ENCODE measurements at places on chromosomes 3 and 15.
A peak's percentile ranks its signal among the peaks of the same experiment; 100 is the strongest.

- DNase-seq: no peak
Observed at GRCh38 chr3:5023777-5024346, 44.6 kb downstream of the BHLHE40 start.

DNA sequence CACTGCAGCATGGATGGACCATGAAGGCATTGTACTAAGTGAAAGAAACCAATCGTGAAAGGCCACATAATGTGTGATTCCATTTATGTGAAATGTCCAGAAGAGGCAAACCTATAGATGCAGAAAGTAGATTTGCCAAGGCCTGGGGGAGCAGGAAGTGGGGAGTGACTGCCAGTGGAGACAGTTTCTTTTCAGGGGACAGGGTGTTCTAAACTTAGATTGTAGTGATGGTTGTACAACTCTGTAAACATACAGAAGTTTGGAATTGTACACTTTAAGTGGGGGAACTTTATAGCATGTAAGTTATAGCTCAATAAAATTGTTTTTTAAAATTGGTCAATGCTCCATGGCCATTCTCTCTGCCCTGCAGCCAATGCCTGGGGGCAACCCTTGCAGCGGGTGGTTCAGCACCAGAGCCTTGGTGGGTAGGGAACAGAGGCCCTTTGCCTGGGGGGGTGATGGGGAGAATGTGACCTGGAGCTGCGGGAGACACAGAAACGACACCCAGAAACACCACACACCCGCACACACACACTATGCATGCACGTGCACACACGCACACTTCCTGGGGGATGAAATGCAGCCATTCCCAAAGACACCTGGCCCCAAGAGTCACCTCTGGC lies 43.1 kb downstream of the DNAJB8 start:
- DNase-seq: no peak

- DNase-seq: no peak
Observed at GRCh38 chr3:46509661-46510187, 11.9 kb downstream of the RTP3 start.

DNA sequence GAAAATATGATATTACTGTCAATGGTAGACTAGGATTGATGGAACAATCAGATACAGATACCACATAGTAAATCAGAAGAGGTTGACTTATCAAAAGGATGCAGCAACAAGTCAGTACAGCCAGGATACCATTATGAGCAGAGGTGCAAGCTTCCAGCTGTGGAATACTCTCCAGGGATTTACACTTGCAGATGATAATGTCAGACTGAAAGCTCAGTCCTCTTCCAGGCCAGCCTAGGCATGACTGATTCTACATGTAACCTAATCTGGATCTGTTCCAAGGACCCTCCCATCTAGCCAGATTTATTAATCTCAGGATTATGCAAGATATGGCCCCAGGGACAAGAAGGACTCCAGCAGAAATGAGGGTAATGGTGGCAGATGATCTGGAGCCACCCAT lies 8.2 kb downstream of the FILIP1L start:
- no peak for DNase-seq

DNA sequence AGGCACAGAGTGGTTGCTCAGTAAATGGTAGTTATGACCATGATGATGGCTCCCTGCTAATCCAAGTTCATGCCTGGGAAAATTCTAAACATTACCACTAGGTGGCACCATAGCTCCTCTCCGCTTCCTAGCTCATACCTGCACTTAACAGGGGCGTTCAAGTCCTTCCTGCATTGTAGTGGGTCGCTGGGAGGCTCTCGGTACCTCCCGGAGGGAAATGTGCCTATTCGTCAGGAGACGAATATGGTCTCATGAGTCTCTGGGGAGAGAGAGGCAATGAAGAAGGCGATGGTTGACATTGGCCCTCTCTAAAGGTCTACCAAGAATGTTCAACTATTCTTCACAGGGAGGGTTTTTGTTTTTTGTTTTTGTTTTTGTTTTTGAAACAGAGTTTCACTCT lies 10.9 kb downstream of the MESP1 start:
- DNase-seq: peak; percentile 75

- no peak for DNase-seq
Observed at GRCh38 chr3:34856081-34856947, 783.0 kb upstream of the ARPP21 start.

DNA sequence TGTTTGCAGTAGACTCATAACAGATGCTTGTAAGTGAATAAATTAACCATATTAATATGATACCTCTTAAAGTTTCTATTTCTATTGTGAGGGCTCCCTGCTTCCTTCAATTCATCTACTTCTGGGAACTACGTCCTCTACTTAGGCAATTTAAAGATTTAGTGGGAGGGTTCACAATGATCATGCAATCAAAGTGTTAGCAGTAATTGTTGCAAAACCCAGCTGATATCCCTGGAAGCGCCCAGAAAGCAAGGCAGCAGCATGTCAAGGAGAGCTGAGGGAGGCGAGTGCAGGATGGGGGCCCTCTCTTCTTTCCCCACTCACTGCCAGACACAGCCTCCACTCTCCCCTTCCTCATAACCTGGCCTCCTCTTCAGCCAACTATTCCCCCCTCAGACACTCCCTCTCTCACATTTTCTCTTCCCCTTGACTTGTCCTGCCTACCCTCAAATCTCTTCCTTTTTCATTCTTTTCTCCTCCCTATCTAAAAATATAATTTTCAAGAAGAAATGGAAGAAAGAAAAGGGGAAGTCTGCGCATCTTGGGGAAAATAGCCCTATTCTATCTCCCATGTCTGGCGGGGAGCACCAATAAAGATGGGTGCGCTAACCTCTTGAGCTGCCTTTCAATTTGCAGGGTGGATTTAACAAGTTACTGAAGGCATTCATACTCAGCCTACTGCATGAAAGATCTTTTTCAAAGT lies 6.6 kb downstream of the TMEM212 start:
- DNase-seq: peak; percentile 51

DNA sequence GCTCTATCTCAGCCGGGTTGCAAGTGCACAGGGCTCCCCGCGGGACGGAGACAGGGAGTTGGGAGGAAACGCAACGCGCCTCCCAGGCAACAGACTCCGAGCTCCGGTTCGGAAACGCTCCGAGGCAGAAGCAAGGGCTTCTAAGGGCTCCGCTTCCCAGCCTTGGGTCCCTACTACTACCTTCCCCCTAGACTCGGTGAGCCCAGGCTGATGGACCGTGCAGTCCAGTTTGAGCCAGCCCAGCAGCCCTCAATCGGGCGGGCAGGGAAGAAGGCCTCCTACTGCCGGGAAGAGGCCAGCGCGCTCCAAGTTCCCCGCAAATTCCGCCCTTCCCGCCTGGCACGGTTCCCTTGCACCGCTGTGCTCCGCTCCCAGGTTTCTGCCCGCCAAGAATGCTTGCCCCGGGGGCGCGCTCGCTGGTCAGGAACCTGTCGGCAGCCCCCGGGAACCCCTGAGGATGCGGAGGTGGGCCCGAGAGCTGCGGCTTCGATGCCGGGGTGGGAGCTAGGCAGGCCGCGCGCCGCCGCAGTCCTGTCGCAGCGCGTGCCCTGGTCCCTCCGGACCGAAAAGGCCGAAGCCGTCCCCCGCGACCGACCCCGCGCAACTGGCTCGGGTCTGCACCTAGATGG lies 728 bp downstream of the TRANK1 start:
- peak; percentile 50 for DNase-seq

GRCh38 chr3:128884992-128885391 lies 5.6 kb downstream of the ACAD9 start:
- no peak for DNase-seq

DNA sequence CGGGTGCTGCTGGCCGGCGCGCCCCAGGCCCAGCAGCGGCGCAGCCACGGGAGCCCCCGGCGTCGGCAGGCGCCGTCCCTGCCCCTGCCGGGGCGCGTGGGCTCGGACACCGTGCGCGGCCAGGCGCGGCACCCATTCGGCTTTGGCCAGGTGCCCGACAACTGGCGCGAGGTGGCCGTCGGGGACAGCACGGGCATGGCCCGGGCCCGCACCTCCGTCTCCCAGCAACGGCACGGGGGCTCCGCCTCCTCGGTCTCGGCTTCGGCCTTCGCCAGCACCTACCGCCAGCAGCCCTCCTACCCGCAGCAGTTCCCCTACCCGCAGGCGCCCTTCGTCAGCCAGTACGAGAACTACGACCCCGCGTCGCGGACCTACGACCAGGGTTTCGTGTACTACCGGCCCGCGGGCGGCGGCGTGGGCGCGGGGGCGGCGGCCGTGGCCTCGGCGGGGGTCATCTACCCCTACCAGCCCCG lies 777 bp downstream of the LOXL1 start:
- DNase-seq: no peak

DNA sequence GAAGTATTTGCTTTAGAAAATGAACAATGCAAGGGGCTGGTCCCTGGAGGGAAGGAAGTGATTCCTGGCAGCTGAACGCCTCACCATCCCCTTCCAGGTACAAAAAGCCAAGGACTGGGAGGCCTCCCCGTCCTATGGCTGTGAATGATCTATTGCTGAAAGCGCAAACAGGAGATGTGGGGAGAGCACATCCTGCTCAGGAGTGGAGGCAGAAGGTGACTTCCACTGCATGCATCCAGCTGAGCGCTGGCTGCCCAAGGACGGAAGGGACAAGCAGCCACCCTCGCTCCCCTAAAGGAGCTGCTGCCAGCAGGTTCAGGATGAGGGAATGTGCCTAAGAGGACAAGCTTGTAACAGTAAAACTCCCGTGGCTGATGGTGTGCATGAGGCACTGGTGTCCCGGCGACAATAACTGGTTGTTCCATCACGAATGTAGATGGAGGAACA lies 41.4 kb downstream of the ABTB1 start:
- DNase-seq: no peak

GRCh38 chr3:58565621-58566397 lies 11.4 kb downstream of the FAM107A start:
- DNase-seq: no peak

- peak; percentile 83 for DNase-seq
Observed at GRCh38 chr15:63348392-63348791, 33.3 kb downstream of the CA12 start.

DNA sequence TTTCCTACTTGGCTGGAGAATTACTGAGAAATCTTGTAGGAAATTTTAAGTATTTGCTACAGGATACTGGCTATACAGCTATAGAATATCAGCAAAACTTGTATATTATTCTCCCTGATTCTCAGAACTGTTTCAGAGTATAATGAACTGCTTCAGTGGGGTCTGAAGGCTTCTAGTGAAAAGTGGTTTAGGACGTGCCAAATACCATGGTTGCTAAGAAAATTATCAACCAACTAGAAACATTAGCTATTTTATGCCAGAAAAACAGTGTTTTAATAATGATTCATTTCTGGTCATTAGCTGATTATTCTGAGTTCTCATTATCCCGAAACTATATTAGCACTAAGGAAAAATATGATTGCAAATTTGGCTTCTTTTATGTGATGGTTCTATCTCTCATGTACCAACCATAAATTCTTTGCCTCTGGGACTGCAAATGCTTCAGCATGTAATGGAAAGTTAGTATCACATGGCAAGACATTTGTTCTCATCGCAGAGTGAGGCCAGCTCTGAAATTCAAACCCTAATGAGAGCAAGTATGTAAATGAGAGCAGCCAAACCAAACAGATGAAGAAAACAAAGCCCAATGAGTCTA lies 11.0 kb upstream of the TSC22D2 start:
- DNase-seq: no peak

DNA sequence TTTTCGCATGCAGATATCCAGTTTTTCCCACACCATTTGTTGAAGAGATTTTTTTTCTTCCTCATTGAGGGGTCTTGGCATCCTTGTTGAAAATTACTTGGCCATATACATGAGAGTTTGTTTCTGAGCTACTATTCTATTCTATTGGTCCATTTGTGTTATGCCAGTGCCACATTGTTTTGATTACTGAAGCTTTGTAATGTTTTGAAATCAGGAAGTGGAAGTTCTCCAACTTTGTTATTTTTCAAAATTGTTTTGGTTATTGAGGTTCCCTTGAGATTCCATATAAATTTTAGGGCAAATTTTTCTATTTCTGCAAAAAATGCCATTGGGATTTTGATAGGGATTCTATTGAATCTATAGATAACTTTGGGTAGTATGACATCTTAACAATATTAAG lies 130.3 kb upstream of the PFN2 start:
- DNase-seq: no peak

- no peak for DNase-seq
Observed at GRCh38 chr15:62773369-62774165, 269.0 kb upstream of the TPM1 start.

GRCh38 chr3:177468331-177468730 lies 271.0 kb upstream of the TBL1XR1 start:
- DNase-seq: no peak

- no peak for DNase-seq
Observed at GRCh38 chr3:35707904-35708303, 68.6 kb downstream of the ARPP21 start.

DNA sequence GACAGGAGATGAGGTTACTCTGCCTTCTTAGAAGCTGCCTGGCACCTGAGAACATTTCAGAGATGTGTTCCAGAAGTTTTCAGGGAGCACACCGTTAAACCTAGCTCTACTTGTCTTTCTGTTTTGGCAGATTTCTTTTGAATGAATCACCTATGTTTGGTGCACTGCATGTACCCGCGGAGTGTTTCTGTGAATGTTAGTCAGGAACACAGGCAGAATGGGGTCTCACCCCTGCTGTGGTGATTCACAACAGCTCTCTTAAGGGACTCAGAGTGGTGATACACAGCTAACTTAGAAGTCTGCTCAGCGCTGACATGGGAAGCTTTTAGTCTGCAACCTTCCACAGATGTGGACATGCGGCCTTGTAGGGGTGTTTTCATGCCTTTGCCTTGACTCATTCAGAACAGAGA lies 24.0 kb downstream of the TSEN2 start:
- DNase-seq: no peak

DNA sequence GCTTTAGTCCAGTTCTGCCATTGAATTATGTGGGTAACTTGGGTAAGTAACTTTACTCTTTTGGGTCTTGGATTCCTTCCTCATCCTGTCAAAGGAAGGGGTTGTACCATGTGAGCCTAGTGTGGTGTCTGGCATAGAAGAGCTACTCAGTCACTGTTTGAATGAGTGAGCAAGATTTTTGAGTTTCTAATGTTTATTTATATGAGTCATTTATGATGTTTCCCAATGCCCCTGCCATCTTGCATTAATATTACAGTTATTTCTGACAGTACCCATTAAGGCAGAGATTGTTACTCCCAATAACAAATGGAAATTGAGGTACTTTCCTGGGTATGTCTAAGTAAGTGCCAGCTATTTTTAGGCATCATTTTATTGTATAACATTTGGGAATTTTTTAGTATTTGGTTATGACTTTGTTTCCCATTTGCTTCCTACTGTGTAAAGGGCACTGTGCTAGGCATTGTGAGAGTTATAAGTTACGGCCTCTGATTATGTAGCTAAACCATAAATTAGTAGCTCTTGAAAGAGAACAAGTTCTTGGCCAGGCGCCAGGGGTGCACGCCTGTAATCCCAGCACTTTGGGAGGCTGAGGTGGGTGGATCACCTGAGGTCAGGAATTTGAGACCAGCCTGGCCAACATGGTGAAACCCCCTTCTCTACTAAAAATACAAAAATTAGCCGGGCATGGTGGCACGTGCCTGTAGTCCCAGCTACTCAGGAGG lies 23.5 kb downstream of the NR1D2 start:
- DNase-seq: peak; percentile 32
